ENCODE measurements at places on chromosomes 2 and 18.

GRCh38 chr2:20023688-20024087 is 11.2 kb upstream of the MATN3 start:
- no peak for DNase-seq

- DNase-seq, result no peak
Observed at GRCh38 chr2:184057910-184058309, 540.4 kb upstream of the ZNF804A start.

DNA sequence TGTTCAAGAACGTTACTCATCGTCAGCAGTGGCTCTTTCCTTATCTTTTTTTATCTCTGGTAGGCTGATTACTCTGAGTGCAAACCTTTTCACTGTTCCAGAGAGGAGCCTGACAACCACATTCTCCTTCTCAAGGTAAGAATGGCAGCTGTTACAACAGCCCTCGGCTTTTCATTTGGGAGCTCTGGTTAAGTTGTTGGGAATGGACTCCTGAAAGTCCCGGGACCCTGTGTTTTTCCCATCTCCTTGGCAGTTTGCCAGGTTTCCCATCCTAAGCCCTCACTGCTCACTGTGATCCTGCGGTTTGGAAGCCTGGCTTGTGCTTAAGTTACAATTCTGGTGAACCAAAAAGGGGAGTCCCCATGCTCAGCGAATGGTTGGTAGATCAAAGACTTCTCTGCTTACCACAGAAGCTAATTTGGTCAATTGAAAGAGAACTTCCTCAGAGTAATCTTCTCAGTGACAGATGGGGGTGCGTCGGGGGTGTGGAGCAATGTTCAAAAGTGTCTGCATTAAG is 122.3 kb downstream of the LYPD6B start:
- no peak for DNase-seq

- no peak for DNase-seq
Observed at GRCh38 chr2:234703258-234703657, 206.4 kb upstream of the ARL4C start.

DNA sequence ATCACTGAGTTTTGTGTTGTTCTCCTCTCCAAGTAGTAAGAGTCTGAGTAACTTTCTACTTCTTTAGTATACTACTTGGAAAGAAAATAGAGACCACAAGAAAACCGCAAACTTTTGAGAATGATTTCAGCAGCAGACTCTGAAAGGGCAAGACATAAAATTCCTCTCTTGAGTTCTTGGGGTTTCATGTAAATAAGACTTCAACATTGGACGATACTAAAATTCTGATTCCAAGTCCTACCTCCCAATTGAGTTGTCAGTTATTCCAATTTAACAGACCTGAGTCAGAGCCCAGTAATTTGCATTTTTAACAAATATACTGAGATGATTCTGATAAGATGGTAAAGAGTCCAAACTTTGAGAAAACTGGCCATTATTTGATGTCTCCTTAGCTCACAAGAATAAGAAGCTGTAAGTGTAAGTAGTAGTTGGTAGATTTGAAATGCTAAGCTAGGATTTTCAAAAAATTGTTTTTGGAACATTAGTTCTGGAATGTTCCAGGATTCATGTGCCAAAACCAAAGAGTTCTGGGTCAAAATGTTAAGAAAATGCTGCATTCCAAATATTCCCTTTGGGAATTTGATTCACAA is 261.6 kb upstream of the SPOPL start:
- no peak for DNase-seq

- no peak for DNase-seq
Observed at GRCh38 chr2:237483018-237483731, 3.9 kb upstream of the MLPH start.

GRCh38 chr2:152455738-152456137 is 120.8 kb downstream of the FMNL2 start:
- no peak for DNase-seq

DNA sequence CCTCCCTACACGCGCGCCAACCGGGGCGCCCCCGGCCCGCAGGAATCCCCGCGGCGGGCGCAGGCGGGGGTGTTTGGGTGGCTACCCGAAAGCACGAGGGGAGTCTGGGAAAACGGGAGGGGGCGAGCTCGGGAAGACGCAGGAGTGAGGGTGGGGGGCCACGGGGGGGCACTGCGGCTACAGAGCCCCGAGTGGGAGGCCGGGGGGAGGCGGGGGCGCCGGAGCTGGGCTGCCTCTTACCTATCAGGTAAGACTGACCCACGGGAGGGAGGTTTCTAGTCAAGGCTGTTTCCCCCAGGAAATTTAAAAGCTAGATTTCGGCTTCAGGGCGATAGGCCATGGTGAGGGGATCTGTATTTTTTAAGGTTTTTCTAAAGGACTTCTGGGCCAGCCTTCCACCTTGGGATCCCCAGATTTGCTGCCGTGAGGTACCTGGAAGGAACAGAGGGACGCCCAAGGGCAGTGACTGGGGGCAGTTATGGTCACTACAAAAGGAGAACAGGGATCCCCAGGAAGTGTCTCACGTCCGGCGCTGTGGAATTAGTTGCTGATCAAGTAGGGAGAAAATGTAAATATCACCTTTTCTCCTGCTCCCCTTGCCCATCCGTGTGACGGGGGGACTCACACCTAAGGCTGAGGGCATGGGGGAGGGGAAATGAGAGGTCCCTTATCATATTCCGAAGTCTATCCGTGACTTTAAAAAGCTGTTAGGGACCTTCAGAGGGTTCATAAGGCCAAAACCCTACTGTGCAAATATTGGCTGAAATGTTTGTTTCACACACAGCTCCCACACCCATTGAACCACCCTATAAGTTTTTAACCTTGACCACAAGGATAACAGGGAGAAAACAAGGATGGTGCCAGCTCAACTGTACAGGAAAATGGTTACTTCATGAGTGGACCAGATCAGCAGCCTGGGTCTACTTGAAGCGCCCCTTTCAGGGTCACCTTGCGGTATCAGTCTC is 638 bp upstream of the IRS1 start:
- DNase-seq, result peak; percentile 15

- DNase-seq, result no peak
Observed at GRCh38 chr18:73741946-73742345, 405.7 kb downstream of the FBXO15 start.

DNA sequence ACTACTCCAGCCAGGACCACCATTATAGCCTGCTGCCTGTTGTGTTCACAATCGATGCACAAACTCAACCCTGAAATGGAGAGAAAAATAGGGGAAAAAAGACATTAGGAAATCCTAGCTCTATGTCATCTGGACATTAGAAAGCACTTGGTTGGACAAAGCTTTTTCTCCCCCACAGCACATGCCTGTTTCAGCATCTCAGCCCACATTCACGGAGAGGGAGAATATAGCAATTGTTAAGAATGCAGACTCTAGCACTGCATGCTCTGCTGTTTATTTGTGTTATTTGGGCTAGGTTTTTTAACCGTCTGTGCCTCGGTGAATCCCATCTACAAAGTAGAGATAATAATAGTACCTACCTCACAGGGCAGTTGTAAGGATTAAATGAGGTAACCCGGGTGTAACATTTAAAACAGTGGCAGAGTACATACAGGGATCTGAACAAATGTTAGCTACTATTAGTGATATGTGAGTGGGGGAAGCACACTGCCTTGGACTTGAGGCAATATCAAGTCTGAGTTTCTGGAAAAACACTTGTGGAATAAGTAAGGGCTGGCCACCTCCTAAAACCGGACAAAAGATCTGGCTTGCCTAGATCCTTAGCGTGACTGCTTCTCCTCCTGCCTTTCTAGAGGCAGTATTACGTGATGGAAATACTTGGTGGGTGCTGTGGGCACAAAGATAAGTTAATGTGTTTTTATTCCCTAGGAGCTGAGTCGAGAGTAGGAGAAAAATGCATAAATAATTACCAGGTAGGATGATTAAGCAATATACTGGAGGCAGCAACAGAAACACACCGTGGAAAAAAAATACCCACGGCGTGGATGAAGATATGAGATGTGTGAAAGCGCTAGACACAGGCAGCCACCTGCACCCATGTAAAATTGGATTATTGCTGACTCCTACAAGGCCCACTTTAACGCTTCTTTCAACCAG is 1.0 kb upstream of the PPP1CB start:
- DNase-seq, result peak; percentile 30

DNA sequence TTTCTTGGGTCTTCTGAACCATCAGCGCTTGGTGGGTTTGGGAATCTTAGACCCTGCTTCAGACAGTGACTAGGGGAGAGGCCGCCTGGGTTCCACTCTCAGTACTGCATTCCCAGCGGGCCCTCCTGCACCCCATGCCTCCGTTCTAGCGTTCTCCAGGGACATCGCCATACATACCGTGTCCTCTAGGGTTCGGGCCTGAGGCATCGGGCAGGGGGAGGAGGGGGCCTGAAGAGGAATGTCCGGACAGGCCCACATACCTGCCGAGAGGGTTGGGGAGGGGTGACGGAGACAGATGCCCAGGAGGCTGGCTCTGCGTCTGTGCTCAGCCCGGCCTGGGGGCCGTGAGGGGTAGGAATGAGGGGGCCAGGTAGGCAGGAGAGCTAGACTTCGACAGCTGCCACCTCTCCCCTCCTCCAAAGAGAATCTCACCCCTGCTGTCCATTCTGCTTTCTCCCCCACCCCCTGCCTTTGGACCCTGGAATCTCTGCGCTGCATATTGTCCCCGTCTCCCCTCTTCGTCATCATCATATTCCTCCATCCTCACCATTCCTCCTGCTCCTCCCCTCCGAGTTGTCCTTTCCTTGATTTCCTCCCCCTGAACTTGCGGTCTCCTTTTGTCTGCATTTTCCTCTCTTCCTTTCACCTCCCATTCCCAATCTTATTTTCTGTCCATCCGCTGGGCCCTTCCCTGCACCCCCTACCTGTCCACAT is 7.8 kb upstream of the WNT10A start:
- no peak for DNase-seq

DNA sequence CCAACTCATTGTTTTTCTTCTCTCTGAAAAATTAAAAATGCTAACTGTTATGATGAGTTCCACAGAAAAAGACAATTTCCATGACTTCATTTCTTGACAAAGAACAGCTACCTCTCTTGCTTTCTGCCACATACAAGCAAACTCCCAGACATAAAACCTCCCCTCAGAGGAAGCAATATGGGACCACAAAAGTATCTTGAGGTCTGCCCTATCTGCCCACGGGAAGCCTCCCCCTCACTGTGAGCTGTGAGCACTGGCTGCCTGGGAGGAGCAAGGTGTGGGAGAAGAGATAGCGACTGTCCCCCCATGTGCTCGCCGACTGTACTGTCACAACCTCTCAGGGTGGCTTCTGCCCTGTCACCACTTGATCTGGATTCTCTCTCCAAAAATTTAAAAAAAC is 69.7 kb upstream of the NRP2 start:
- peak; percentile 90 for DNase-seq

- no peak for DNase-seq
Observed at GRCh38 chr2:226435146-226435545, 364.5 kb downstream of the IRS1 start.

DNA sequence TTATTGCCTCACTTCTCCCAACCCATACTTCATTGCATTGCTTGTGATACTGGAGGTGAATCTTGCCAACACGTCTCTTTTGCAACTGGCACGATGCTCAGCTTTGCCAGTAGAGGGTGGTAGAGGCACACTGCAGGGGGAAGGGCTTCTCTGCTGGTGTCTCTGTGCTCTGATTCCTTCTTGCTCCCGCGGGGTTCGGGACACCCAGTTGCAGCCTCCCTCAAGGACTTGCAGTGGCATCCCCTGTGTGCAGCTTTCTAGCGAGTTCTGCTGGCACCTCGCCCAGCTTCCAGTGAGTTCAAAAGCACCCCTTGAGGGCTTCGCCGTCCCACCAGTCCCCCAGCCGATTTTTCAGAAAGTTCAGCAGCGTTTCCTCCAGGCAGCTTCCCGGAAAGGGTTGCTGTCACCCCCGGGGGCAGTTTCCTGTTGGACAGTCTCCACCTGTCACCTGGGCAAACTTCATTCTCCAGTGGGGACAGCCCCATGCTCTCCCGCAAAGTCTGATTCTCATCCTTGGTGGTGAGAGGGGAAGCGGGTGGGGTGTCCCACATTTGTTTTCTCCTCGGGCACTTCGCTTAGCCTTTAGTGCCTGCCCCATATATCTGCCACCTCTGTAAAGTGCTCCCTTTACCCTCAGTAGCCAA is 35.4 kb upstream of the EN1 start:
- peak; percentile 22 for DNase-seq

GRCh38 chr2:190670182-190670946 is 21.5 kb downstream of the NAB1 start:
- no peak for DNase-seq

DNA sequence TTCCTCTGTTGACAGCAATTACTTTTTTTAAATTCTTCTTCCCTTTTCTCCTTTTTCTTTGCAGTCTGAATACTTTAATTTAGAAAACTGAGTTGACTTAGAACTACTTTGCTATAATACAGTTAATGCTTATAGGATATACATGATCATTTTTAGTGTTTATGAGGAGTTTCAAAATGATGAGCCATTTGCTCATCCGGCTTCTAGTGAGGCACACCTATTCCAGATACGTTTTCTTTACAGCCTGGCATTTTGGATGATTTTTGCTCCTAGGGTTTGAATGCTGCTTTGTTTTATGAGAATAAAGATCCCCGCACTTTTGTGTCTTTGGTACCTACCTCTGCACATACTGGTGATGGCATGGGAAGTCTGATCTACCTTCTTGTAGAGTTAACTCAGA is 52.8 kb downstream of the EIF5B start:
- DNase-seq, result no peak

- no peak for DNase-seq
Observed at GRCh38 chr2:166157578-166157977, 29.8 kb upstream of the SCN1A start.

- no peak for DNase-seq
Observed at GRCh38 chr2:3960106-3960505, 256.7 kb downstream of the DCDC2C start.

- peak; percentile 75 for DNase-seq
Observed at GRCh38 chr2:209661286-209661894, 110.2 kb upstream of the UNC80 start.

- DNase-seq, result no peak
Observed at GRCh38 chr2:217854684-217855420, 147.9 kb downstream of the TNS1 start.

DNA sequence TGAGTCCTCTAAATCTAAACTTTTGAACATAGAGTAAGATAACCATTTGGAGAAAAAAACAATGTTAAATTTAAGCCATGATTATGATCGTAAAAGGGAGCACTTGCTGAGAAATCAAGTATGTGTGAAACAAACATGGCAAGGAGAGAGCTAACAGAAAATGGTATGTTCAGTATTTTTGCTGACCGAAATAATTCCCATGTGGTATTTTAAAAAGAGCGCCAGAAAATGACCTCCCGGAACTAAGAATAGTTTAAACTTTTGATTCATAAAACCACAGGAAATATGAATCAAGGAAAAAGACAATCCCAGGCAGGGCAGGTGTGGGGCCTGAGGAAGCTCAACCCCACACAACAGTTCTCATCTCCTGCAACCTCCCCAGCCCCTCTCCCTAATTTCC is 74.2 kb downstream of the DOCK10 start:
- no peak for DNase-seq

GRCh38 chr2:25309402-25309801 is 32.3 kb downstream of the DNMT3A start:
- DNase-seq, result peak; percentile 52

DNA sequence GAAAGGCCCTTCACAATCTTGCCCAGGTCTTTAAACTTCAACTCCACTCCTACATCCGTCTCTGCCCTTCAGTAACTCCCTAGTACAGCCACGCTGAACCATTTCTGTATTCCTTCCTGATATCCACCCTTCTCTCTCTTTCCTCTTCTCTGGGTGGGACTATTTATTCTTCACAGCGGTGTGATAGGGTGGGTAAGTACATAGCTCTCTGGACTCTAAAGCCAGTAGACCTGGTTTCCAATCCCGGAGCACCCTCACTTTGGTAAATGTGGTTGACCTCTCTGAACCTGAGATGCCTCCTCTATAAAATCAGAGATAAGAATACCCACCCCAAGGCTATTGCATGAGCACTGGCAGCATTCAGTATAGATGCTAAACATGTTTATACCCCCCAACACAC is 86.7 kb downstream of the ATL2 start:
- DNase-seq, result no peak
